Left renal cortex interstitium (tissue), 4 donors: ENCODE measurements at places on chromosomes 4 and X. TPM values are rescaled to one million over a fixed set of nuclear protein-coding genes. Genes with fewer than 3 reads are reported as not detected.

GRCh38 chrX:15579778-15580747, 20.7 kb downstream of the ACE2 start:
- no peak for DNase-seq

DNA sequence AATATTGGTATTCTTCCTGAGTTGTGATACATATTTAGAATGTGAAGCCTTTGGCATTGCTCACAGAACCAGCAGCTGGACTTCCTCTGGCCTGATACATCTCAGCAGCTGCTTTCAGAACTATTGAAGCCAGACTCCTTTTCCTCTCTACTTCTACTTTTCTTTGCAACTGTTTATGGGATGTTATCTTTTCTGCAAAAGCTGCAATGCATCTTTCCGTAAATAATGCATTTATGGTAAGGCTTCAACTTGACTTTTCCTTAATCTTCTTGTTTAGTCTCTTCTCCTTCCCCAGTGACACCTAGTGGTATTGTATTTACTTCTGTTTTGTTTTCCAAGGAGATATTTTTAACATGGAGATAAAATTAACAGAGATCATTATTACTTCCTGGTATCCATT, 1548.7 kb downstream of the PCDH7 start:
- DNase-seq, result peak; percentile 6

GRCh38 chr4:185716141-185716551, 95.8 kb downstream of the SORBS2 start:
- DNase-seq, result no peak

DNA sequence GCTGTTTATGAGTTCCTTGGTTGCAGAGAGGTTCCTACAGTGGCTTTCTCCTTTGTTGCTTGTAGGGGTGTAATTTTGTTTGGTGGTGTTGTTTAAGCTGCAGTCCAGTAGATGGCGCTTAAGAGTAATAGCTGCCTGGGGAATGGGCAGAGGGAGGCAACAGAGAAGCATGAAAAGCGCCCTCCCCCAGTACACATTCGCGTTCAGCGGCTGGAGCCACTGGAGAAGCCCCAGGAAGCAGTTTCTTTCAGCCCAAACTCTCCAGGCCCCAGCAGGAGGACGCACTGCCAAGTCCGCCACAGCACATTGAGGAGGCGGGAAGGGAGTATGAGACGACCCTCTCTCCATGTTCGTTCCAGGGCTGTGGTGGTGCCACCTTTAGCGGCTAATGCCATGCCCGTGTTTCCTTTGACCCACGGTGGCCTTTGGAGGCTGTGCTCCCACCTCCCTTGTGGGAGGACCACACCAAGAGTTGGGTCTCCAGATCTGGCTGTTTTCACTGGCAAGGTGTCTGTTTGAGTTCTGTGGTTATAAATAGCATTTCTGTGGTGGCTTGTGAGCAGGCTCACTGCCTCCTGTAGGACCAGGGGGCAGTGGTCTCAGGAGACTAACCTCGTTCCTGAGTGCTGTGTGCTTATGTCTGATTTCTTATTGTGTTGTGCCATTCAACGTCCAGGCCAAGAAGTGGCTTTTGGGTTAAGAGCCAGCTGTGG, 252.3 kb downstream of the ARHGAP10 start:
- DNase-seq, result no peak

DNA sequence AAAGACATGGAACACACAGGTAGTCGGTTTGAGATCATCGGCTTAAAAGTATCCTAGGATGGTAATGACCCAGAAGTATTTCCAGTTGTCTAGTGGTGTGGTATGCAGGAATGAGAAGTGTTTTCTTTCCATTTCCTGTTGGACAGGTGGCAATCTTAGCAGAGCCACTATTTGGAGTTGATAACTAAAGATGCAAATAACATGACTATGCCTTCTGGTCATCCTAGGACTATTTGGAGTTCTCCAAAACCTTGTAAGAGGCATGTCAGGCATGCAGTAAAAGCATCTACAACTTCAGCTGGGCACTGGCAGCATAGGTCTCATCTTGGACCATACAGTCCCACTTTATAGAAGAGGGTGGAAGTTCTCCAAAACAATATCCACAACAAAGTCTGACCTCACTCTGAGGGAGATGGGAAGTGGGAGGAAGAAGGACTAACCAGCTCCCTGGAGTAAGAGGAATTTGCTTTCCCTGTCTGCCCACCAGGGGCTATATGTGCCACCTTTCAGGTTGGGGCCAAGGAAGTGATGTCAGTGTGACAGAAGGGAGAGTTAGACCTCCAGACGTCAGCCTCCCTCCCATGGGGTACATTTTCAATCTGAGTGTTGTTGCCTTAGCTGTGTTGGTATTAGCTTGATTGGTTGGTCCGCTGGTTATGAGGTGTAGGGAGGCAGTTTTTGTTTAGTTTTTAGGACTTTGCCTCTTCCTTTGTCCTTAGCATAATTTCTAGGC, 101.2 kb upstream of the MYOZ2 start:
- DNase-seq, result no peak

DNA sequence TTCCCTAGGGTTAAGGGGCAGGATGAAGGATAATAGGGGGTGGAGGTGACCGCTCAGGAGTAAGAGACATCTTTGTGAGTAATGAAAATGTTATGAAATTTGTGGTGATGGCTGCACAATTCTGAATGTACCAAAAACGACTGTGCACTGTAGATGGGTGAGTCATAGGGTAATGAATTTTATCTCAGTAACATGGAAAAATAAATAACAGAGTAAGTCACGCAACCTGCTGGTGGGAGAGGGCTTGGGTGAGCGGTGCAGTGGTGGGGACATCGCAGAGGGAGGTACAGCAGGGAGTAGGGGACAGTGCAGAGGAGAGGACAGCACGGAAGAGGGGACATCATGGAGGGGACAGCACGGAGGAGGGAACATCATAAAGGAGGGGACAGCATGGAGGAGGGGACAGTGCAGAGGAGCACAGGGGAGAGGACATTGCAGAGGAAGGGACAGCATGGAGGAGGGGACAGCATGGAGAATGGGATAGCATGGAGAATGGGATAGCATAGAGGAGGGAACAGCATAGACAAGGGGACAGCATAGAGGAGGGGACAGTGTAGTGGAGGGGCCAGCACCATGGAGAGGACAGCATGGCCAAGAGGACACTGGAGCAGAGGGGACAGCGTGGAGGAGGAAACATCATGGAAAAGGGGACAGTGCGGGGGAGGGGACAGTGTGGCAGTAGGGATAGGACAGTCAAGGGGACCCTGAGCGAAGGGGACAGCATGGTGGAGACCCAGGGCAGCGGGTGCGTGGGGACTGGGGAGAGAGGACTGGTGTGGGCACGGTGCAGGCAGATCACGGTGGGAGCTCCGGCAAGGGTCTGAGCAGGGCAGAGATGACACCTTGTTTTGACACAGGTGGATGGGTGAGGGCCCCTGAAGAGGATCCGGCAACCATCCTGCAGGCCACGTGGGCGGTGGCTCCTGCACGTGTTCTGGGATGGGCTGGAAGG, 68.5 kb upstream of the MXD4 start:
- DNase-seq, result no peak

DNA sequence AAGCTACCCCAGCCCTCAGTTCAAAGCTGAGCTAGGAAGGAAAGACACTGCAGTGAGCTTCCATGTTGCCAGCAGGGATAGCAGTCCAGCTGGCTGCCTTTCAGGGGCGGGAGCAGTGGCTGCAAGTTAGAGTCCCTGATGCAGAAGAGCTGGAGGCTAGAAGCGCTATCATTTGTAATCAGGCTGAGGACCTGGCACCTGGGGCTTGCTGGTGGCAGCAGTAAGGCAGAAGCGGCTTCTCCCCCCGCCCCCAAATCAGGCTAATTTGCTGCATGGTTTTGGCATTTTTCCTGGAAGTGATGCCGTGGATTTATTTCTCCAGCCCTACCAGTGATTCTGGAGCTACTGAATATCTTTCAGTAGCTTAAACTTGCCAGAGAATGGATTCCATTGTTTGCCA, 203.3 kb downstream of the CLCN4 start:
- no peak for DNase-seq

GRCh38 chr4:30068234-30068633, 651.9 kb upstream of the PCDH7 start:
- DNase-seq, result no peak

- DNase-seq, result peak; percentile 52
These were observed 403 bp downstream of the SGCB start for GRCh38 chr4:52037689-52038102.

DNA sequence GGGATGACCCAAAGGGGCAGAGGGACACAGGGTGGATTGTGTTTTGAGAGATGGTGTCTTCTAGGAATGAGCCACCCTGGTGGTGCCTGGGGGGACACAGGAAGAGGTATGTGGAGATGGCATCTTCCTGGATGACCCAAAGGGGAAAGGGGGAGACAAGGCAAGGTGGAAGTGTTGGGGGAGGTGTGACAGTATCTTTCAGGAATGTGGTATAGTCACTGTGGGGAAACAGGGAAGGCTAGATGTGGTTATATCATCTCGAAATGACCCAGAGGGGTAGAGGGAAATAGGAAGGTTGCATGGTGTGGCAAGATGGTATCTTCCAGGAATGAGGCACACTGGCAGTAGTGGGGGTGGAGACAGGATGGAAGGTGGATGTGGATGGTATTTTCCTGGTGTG, 62.9 kb downstream of the MAOA start:
- DNase-seq, result no peak

DNA sequence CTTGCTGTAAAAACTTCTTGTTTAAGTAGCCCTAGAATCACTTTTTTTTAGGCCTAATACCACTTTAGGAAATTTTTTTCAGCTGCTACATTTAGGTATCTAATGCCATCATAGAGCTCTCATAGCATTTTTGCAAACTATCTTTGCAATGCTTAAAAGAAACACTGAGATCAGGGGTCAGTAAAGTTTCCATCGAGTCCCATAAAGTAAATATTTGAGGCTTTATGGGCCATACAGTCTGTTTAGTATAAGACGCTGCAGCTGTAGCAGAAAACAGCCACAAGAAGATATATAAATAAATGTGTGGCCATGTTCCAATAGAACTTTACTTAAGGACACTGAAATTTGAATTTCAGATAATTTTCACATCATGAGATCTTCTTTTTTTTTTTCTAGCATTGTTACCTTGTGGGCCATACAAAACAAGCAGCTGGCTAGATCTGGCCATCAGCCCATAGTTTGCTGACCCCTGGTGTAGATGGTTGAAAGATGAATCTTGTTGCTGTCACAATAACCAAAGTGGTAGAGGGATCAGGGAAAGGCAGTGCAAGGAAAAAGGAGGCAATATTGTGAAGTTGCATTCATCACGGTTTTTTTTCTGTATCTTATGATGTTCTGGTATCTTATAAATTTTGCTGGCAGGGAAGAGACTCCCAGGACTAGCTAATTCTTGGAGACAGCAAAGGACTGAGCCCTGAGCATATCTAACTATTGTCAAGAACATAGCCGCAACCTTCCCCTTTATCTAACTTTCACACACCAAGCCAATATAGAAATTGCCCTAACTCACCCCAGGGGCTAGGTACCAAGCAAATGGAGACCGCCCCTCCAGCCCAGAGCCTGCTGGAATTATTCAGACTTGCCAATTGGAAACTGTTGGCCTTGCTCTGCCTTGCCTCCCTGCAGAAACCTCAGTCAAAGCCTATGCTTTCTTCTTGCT, 46.6 kb downstream of the RASGEF1B start:
- no peak for DNase-seq

- no peak for DNase-seq
These were observed 102.8 kb downstream of the INPP4B start for GRCh38 chr4:142743121-142743825.

- DNase-seq, result no peak
These were observed 208.8 kb upstream of the CLNK start for GRCh38 chr4:10893395-10893794.

DNA sequence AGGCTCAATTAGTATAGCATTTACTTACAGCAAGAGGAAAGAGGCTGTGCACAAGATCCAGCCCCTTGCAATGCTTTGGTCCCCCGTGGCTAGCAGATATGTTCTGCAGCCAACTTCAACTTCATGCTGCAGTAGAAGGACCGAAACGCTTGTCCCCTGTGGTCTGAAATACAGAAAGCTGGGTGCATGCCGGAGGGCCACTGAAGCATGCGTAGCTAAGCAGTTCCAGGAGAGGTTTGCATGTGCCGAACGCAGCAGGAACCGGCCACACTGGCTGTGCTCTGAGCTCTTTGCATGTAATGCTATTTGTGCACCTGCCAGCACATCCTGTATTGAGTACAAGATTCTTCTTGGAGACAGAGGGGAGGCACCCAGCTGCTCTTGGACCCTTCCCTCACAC, 35.8 kb upstream of the SHISA3 start:
- no peak for DNase-seq

DNA sequence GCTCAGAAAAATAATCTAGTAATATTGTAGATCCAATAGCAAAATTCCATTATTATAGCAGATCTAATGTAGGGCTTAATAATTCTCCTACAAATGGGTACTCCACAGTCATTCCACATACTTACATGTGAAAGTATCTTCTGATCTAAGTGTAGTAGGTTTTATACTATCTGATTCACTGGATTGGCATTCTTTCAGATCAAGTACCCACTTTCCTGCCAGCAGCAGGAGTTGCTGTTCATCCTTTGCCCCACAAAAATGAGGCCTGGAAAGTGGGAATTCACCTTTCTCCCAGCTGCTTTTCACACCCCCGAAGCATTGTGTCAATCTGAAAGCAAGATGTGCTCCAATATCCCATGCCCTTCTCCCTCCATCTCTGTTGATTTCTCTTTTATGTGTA, 77.1 kb upstream of the RXFP1 start:
- DNase-seq, result no peak

DNA sequence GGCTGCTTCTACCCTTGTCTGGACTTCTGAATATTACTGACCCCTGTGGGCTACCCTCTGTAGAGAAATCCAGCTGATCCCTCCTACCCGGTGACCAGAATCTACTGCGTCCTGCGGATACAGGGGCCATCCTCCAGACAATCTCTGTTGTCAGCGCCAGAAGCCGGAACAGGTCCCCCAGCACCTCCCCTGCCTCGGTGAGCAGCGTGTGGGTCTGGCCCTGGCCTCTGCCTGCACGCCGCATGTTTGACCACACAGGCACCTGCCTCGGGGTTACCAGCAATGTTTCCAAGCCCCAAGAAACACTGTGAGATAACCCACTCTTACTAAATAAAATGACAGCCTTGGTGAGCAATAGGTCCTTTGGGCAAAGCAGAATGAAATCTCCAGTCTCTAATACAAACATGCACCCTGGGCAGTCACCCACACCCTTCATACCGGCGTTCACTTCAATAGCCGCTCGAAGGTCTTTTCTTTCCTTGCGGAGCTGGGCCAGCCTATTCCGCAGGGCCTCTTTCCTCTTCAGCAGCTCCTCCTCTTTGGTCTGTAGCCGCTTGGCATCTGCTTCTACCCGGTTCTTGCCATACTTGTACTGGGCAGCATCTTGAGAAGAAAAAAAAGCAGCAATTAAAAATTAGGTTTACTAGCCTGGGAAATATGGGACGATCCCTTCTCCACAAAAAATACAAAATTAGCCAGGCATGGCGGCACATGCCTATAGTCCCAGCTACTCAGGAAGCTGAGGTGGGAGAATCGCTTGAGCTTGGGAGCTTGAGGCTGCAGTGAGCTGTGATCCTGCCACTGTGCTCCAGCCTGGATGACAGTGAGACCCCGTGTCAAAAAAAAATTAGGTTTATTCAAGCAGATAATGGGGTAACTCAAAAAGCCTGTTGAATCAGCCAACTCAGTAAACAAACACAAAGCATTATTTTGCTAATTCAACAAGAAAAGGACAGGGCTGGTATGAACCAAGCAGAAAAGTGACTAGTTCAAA, 165.1 kb downstream of the AFAP1 start:
- no peak for DNase-seq

The ETNPPL gene
- polyA plus RNA-seq, result not detected

The SLC26A1 gene
- polyA plus RNA-seq, result 15.9 TPM

The GLRA3 gene
- polyA plus RNA-seq, result 0.07 TPM

The GLRB gene
- polyA plus RNA-seq, result 13.6 TPM

The FATE1 gene
- 0.18 TPM for polyA plus RNA-seq

The MID1 gene
- 28.8 TPM for polyA plus RNA-seq

The CETN2 gene
- 131 TPM for polyA plus RNA-seq

The RHOH gene
- 0.61 TPM for polyA plus RNA-seq

The CBR4 gene
- polyA plus RNA-seq, result 51.0 TPM
